ENCODE measurements at places on chromosomes 6 and 20.

DNA sequence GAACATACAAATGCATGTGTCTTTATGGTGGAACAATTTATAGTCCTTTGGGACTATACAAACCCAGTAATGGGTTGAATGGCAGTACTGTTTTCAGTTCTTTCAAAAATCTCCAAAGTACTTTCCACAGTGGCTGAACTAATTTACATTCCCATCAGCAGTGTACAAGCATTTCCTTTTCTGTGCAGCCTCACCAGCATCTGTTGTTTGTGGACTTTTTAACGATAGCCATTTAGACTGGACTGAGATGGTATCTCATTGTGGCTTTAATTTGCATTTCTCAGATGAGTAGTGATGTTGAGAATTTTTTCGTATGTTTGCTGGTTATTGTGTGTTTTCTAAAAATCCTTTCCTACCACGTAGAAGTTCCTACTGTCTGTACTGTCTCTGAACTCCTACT is 327.2 kb upstream of the ZFP64 start:
- no peak for DNase-seq

DNA sequence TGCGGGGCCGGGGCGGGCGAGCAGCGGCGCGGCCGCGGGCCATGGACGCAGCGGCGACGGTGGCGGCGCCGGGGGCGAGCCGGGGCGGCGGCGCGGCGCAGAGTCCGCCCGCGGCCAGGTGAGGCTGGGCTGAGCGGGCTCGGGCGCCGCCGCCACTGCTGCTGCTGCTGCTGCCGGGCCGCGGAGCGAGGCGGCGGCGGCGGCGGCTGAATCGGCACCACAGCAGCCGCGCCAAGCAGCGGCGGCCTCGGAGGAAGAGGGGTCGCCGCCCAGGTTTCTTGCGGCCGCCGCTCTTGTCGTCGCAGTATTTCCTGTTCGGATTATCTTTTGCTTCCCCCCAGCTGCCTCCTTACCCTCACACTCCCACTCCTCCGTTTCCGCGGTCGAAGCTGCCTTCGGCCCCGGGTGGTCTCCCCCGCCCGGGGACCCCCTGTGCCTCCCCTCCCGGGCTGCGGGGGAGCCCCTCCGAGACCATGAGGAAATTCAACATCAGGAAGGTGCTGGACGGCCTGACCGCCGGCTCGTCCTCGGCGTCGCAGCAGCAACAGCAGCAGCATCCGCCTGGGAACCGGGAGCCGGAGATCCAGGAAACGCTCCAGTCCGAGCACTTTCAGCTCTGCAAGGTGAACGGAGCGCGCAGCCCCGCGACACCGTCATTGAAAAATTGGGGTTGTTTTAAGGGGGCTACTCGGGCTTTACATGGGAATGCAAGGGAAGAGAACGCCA is at the start of gene STXBP5:
Gene STXBP5, plus strand, starts transcription at position 358 of the 726 bp plus-strand sequence. Its CDS starts 116 bp downstream, at position 474.
- no peak for DNase-seq

DNA sequence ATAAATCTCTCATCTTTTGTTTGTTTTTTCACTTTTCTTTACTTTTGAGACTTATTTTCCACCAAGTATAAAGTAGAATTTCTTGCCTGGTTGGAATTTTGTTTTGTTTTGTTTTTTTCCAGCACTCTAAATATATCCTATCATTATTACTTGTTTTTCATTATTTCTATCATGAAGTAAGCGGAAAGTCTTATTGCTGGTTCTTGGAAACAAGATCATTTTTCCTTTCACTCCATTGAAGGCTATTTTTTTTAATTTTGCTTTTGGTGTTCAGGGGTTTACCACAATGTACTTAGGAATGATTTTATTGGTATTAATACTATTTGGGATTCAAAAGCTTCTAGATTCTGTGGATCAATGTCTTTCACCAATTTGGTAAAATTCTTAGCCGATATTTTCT is 190.1 kb downstream of the LAMA2 start:
- DNase-seq, result no peak

DNA sequence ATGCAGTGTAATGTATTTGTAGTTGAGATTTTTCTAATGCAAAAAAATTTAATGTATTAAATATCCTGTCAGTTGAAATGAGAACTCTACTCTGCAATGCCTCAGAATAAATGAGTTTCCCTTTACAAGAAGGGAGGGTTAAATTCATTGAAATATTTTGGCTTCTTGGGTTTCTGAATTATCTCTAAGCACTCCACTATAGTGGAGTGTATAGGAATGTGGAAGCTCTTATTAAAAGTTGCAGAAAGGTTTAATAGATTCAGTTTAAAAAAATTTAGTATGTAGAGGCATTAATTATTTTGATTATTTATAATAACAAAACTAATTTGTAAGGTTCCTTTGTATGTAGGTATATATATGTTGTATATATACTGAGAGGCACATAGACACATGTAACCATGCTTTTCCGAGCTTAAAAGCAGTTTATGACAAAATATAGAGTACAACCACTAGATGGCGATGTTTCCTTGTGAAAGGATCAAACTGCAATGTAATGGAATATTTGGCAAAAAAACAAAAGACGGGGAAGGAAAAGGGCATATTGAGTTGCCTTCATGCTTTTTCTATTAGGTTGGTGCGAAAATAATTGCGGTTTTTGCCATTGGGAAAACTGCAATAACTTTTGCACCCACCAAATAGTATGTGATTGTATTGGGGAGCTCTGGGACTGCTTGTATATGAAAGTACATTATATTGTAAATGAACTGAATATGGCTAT is 144.2 kb downstream of the MYO6 start:
- peak; percentile 16 for DNase-seq

GRCh38 chr20:14441201-14441600 is 103.8 kb upstream of the FLRT3 start:
- DNase-seq, result no peak

- no peak for DNase-seq
Measured at GRCh38 chr20:53809728-53810365, 216.2 kb upstream of the ZNF217 start.

DNA sequence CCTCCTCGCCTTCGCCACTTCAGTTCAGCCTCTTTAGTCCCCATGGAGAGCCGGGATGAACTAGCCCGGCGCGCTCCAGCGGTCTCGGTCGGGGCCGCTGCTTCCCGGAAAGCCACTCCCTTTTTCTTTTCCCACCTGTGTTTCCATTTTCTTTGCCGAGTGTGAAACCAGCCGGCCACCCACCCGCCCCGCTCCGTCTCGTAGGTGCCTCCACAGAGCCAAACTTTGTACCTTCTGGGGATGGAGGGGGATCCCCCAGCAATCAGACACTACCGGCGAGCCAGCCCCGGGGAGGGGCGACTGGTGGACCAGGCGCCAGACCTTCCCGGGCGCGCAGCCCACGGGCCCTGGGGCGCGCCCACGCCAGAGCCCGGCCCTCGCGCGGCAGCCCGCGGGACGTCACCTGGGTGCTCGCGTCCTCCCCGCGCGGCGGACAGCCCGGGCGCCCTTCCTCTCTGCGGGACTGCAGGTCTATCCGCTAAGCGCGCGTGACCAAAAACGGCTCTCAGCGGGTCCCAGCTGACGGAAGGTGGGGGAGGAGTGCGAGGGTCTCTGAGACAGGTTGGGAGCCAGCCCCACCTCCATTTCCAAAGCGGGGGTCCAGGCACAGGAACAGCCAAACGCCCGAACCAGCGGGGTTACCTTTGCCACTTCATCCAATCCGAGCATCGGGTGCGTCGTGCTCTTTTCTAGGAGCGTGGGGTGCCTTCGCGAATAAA is at the start of gene MCHR2:
Gene MCHR2, minus strand, starts transcription at position 691 of the 719 bp plus-strand sequence. CDS start 38,076 bp downstream, outside the sequence.
- no peak for DNase-seq

DNA sequence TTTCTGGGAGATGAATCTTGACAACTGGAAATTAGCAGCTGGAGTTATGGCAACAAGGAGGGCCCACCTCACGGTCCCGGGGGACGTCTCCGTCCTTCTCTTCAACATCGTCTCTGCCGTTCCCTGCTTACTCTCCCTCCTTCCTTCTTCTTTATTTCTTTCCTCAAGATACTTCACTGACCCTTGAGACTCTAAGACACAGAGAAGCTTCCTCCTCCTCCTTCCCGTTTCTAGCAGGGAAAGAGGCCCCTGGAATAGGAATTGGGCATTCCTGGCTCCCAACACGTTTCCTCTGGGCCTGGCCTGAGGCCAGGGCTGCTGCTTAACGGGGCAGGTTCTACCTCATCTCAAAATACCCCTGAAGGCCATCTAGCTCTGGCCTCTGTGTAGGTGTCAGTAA is 189.9 kb upstream of the GMDS start:
- no peak for DNase-seq

DNA sequence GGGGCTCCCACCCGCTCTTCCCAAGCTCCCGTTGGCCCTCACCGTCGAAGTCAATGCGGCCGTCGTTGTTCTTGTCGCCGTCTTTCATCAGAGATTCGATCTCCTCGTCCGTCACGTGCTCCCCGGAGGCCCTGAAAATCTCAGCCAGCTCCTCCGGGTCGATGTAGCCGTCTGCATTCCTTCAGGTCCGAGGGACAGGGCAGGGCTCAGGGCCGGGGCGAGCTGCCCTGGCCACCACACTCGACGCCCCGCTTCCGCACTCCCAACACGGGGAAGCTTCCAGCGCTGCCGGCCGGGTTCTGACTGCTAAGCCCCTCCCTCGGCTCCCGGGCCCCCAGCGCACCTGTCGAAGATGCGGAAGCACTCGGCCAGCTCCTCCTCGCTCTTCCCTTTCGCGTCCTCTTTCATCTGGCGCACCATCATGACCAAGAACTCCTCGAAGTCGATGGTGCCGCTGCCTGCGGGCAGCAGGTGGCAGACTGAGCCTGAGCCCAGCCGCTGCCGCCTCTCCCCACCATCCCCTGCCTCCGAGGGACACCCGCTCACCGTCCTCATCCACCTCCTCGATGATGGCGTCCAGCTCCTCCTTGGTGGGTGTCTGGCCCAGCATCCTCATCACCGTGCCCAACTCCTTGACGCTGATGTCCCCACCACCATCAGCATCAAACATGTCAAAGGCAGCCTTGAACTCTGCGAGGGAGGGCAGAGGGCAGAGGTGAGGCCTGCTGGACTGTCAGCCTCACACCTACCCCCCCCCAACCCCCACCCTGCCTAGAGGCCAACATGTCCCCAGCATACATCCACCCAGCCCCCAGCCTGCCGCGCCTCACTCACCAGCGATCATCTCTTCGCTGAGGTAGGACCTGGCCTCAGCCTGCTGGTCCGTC is 2.9 kb downstream of the TNNC2 start:
- no peak for DNase-seq

GRCh38 chr6:143337201-143337949 is 113.1 kb downstream of the ADAT2 start:
- DNase-seq, result no peak

DNA sequence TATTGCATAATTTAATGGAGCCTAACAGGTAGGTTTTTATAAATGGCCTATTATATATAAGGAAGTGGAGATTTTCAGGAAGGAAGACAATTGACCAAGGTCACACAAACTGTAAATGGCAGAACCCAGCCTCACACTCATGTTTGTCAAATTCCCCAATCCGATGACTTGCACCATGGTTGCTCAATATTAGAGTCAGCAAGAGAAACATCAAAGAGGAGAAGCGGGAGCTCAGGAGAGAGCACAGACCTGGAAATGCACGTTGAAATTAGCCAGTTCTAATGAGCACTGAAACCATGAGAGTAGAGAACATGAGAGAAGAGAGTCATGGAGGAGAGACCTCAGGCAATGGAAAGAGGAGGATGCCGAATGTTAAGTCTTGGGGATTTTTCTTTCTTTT is 13.5 kb upstream of the MLIP start:
- DNase-seq, result no peak

GRCh38 chr6:30007132-30007764 is 53.8 kb upstream of the POLR1H start:
- DNase-seq, result no peak

GRCh38 chr6:163955096-163955495 is 540.6 kb downstream of the QKI start:
- DNase-seq, result peak; percentile 88

GRCh38 chr6:113847447-113847846 is 9.7 kb upstream of the MARCKS start:
- DNase-seq, result no peak

GRCh38 chr6:156256161-156256560 is 521.0 kb upstream of the ARID1B start:
- DNase-seq, result no peak

GRCh38 chr6:53831936-53832660 is 37.3 kb downstream of the LRRC1 start:
- no peak for DNase-seq

GRCh38 chr6:43436577-43437282 is 9.4 kb downstream of the ABCC10 start:
- DNase-seq, result peak; percentile 67

DNA sequence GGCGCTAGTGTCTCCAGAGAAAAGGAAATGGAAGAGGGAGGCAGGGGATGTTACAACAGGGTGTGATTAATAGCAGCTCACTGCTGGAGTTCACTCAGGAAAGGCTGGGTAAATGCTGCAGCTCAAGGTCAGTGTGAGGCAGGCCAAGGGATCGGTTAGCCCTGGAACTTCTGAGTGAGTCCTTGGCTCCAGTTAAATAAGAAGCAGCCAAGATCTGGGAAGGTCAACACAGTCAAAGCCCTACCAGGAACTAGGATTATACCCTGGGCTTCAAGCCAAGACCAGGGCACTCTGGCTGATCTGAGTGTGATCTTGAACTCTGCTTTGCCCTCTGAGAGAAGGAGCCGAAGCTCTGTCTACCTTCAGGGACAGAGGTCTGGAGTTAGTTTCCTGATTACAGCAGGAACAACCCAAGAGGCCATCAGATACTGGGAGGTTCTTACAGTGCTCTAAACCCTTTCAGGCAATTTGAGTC is 44.3 kb downstream of the TPD52L1 start:
- DNase-seq, result peak; percentile 23

- DNase-seq, result no peak
Measured at GRCh38 chr20:18009116-18009515, 40.3 kb downstream of the MGME1 start.

DNA sequence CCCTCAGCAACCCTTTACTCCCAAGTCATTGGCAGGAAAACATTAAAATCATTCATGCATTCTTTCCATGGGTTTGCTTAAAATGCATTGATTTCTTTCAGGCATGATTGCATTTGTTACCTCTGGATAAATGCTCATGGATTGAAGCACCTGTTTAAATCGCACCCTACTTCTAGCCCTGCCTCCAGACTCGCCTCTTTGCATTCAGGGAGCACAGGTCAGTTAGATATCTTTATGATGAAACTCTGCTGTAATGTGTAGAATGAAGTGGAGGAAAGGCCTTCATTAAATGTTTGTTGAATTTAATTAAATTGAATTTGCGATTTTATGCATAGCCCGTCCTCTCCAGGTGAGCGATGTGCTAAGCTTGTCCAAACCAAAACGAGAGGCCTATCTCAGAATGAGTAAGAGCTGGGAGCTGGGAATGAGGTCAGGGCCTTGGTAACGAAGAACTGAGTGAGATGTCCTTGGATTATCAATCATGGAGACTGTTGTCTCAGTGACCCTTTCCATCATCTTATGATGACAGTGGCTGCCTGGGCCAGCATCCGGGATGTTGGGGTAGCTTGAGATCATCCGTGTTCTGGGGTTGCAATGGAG is 210.1 kb downstream of the SYNDIG1 start:
- no peak for DNase-seq

DNA sequence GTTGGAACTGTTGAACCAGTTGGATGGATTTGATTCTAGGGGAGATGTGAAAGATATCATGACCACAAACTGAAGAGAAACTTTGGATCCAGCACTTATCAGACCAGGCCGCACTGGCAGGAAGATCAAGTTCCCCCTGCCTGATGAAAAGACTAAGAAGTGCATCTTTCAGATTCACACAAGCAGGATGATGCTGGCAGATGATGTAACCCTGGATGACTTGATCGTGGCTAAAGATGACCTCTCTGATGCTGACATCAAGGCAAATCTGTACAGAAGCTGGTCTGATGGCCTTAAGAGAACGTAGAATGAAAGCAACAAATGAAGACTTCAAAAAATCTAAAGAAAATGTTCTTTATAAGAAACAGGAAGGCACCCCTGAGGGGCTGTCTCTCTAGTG is 72.8 kb upstream of the CDYL start:
- DNase-seq, result no peak

GRCh38 chr20:57429580-57430200 is 38.5 kb downstream of the RBM38 start:
- DNase-seq, result no peak
